ENCODE measurements at places on chromosomes 2 and 18.

DNA sequence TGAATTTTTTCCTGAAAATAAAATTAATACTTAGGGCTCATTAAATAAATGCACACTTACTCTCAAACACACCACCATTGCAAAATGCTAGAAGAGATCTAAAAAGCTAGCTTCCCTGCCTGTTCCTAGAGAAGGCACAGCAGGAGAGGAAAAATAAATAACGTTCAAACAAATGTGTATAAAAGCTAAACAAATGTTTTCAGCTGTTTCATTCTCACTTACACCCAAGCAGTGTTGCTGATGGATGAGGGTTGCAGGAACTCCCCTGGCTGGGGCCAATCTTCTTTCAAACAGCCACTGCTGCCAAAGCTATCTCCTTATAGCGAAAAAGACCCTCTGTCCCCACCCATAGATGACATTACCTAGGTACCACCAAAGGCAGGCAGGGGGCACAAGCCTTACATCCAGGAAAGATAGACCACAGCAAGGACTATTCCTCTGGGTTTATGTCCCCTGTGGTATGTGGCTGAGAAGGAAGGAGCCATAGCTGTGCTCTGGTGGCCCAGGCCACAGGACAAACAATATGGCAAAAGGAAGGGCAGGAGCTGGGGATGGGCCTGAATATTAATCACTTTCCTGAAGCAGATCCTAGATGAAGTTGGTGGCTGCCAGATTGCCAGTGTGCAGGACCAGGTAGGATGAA lies 214.6 kb downstream of the TTC32 start:
- no peak for DNase-seq

- no peak for DNase-seq
These were observed 38.1 kb downstream of the ST8SIA5 start for GRCh38 chr18:46718501-46719341.

DNA sequence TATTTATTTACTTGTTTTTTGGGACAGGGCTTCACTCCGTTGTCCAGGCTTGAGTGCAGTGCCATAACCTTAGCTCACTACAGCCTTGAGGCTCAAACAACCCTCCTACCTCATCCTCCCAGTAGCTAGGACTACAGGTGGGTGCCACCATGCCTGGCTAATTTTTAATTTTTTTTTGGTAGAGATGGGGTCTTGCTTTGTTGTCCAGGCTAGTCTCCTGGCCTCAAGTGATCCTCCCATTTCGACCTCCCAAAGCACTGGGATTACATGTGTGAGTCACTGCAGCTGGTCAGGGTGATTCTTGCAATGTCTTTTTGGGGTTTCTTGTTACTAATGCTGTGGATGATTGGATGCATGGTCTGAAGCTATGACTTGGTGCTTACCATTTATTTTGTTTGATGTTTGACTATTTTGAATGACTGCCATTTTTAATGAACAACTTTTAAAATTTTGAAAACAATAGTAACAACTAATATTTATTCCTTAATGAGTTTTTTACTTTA lies 6.5 kb downstream of the CERS6 start:
- DNase-seq = no peak

DNA sequence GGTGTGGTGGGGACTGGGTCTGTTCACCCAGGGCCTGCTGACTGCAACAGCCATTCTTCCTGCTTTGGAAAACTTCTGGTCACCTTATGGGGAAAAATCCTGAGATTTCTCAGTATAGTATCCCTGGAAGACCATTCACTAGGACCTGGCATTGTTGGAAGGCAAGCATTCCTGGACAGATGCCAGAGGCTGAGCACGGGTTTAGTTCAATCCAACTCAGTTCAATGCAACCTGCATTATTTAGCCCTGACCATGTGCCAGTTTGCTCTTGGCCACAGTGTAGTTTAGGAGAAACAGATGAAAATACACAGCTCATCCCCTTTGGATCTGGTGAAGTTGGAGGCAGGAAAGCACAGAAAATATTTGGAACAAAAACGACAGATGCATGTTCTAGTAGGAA lies 95.9 kb downstream of the LPIN1 start:
- no peak for DNase-seq

DNA sequence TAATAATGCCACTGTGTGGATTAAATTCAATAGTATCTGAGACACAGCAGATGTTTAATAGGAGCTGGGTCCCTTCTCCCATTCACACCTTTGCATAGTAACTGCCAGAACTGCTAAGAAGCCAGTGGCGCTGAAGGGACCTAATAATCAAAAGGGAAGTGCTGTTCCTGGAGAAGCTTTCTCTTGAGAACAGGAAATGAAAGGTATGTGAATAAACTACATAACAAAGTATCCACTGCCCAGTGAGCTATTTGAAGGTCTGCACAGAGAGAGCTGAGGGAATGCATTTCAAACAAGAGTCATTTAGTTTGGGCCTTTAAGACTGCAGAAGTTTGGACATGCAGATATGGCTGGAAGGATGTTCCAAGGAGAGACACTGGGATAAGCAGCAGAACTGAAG lies 56.1 kb upstream of the KIDINS220 start:
- no peak for DNase-seq

DNA sequence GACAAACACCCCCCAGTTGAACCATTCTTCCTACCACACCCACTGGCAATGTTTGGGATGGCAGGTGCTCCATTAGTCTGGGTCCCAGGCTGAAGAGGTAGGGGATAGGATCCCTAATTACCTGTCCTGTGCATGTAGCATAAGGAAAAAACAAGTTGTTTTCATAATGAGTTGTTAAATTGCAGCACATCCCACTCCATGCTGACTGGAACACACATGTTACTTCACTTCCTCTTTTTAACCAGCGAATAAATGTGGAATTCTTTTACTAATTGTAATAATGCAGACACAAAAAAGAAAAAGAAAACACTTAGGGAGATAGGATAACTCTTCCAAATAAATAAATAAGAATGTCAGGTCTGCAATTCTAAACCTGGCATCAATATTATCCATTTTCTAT lies 11.8 kb upstream of the CBLN2 start:
- DNase-seq = no peak

DNA sequence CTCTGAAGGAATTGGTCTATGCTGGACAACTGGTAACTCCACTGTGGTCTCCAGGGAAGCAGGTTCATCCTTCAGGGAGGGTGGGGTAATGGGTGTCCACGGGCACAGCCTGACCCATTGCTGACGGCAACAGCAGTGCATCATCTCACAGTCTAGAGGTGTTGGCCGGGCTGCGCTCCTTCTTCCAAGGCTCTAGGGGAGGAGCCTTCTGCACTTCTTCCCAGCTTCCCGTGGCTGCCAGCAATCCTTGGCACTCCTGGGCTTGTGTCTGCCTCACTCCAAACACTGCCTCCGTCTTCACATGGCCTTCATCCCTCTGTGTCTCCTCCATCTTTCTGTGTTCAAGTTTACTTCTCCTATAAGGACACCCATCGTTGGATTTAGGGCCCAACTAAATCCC lies 166.2 kb downstream of the CTIF start:
- no peak for DNase-seq

DNA sequence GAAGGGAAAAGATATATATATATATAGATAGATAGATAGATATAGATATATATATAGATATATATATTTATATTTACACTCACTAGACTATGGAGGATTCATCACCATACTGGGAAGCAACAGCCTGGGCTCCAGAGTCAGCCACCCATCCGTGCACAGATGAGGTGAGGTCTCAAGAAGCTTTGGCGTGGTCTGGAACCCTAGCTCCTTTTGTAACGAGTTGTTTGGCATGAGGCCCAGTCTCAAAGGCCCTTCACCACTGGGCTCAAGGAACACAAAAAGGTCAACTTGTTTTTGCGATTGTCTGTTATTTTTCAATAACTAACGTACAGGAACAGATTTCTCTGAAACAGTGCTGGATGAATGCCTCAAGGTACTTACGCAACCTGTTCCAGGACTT lies 448.7 kb downstream of the CMPK2 start:
- DNase-seq = no peak

GRCh38 chr18:64405161-64405560 lies 256.3 kb upstream of the LINC00305 start:
- no peak for DNase-seq

DNA sequence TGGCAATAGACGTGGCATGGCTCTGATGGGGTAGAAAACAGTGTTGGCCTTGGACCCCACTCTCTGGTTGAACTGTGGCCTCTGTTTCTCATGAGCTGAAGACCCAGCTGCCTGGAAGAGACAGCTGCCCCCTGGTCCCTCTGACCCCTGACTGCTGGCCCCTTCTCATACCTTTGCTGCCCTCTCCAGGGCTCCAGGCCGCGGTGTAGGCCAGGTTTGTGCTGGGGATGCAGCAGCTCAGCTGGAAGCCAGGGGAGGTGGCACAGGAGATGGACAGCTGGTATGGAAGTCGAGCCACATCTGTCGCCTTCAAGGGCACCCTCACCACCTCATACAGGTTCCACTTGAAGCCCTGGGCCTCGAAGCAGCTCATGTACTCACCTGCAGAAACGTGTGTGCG lies 31.7 kb upstream of the SELENOI start:
- no peak for DNase-seq
